ENCODE measurements at places on chromosomes 7 and 10.
A peak's percentile ranks its signal among the peaks of the same experiment; 100 is the strongest.

DNA sequence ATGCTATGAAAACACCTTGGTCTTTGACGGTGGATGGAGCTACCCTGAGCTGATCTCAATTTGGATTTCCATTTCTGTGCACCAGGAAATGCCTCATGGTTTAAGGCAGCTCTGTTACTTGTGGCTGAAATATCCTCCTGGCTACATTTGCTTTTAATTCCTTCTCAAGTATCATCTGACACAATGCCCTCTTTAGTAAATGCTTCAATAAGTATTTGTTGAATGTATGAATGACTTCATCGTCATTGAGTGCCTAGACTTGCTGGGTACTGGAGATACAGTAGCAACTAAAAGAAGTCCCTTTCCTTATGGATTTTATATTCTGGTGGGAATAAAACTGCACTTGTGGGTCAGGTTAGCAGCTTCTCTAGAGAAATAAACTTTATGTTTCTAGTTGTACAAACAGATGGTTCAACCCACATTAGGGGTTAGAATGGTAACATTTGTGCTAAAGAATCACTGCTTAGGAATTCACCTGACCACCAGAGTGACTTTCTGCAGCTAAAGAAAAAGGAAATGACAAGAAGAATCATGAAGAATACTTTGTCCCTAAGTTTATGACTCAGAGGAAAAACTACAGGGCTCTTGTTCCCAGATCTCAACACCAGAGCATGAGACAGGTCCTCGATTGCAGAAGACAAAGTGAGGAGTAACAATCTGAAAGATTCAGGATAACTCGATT, 21.8 kb upstream of the SMNDC1 start:
- DNase-seq = no peak

GRCh38 chr7:42198974-42199668, 37.9 kb downstream of the GLI3 start:
- DNase-seq = no peak

- DNase-seq = no peak
Measured at GRCh38 chr10:56823849-56824248, 462.8 kb upstream of the ZWINT start.

GRCh38 chr10:15352836-15353235, 18.3 kb downstream of the FAM171A1 start:
- DNase-seq = no peak

- no peak for DNase-seq
Measured at GRCh38 chr10:44935201-44935965, 24.2 kb upstream of the RASSF4 start.

DNA sequence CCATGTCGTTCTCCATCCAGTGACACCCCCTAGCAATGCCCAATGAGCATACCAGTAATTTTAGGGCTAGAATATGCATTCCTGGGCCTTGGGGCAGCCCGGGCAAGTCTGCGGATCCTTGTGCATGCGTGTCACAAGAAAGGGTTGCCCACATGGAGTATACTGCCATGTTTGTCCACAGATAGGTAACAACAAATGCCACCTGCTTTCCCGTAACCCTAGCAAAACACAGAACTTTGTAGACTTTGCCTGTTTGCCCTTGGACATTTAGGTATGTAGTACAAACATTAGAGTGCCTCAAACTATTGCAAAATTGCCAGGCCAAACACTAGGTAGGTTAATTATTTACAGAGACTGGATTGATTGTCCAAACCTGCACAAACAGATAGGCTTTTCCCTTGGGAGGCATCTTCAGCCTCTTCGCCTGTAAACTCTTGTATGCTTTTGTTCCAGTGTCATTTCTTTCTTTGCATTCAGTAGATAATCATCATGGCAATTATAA, 117.0 kb downstream of the ADCY1 start:
- DNase-seq = no peak

DNA sequence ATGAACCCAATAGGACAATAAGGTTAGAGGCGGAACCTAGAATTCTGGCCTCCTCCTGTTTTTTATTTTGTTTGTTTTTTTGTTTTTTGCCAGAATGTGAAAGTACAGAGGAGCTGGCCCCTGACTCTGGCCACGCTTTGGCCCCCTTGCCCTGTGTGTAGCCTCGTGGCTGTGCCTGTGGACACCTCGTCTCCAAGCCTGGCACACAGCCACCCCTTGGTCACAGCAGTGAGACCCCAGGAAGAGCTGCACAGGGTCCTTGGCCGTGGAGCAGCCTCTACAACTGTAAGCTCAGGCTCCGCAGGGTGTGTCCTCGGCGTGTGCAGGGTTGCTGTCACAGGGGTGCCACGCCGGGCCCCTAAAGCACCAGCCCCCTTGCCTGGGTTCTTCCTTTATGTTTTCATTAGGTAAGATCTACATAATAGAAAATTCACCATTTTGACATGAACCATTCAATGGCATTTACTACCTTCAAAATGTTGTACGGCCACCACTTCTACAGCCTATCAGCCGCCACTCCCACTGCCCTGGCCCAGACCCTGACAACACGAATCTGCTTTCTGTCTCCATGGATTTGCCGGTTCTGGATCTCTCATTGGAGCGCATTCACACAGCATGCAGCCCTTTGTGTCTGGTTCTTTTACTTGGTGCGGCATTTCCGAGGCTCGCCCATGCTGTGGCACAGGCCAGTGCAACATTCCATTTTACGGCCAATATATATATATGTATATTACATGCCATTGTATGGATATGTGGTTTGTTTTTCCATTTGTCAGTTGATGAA, 51.0 kb downstream of the AMZ1 start:
- no peak for DNase-seq

- no peak for DNase-seq
Measured at GRCh38 chr7:46835556-46835955, 746.4 kb downstream of the TNS3 start.

DNA sequence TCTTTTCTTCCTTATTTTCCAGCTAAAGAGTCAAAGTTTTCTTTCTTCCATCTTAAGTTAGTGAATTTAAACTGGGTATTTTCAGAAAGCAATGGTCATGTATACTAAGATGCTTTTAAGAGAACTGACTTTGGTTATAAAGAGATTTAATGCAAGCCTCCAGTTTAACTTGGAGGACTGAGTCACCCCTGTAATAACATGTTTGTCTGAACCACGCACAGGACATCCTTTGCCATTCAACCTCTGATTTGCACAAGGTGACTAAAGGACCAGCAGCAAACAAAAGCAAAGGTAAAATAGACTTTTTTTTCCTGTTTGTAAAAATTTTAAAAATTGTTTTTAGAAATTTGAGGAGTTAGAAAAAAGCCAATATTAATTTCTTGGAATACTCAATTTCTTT, 2.9 kb downstream of the HYAL4 start:
- DNase-seq = no peak

- DNase-seq = no peak
Measured at GRCh38 chr7:124208642-124209041, 175.8 kb upstream of the TMEM229A start.

GRCh38 chr10:114839901-114840300, 18.3 kb downstream of the FHIP2A start:
- no peak for DNase-seq

DNA sequence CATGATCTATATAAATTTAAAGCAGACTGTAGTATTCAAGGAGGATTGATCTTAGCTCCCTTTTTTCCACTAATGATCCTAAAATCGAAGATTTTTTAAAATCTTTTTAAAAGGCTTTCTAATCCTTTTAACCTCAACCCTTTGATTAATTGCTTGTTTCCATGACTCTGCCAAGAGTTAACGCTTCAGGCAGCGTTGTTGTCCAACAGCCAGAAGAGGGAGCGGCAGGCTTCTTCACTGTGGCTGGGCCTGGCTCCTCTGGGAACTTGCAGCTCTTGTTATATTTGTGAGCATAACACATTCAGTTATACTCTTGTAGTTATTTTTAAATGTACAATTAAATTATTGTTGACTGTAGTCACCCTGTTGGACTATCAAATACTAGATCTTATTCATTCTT, 26.3 kb downstream of the CRCP start:
- no peak for DNase-seq

DNA sequence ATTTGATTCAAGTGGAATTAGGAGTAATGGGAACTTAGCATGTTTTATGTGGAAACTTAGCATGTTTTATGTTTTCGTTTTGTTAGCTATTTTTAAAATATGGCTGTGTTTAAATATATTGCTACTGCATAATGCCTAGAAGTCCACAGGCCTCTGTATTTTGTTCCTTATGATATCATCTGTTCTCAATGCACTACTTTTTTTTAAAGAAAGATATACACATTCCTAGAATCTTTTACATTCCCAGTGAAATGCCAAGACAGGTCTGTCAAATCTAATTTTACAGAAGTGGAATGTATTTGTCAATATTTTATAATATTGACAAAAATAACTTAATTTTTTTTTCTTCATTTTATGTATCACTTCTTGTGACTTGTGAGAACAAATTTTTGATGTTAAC, 51.6 kb downstream of the ST7 start:
- DNase-seq = no peak

- DNase-seq = no peak
Measured at GRCh38 chr10:1522237-1522636, 215.1 kb downstream of the ADARB2 start.

GRCh38 chr7:150378853-150379440, at the start of gene ZNF775:
TSS of gene ZNF775 (plus strand) at chr7:150379330. CDS start at chr7:150388471, 9,141 bp downstream.
- DNase-seq = peak; percentile 94

DNA sequence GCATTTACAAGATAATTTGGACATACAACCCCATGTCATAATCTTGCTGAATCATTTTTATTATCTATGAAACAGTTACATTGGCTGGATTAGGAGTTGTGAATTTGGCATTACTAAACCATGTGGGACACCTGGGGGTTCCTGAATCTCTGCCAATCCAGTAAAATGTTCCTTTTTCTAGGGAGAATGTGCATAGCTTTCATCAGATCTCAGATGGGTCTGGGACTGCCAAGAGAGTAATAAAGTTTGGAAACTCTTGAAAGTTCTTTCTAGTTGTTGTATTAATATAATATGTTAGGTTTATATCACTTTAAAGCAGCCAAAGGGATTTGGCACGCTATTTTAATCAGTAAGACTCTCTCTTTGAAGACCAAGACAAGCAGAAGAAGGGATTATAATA, 62.7 kb downstream of the SEMA3E start:
- DNase-seq = no peak

- DNase-seq = no peak
Measured at GRCh38 chr7:121397822-121398221, 1.7 kb upstream of the FAM3C start.

DNA sequence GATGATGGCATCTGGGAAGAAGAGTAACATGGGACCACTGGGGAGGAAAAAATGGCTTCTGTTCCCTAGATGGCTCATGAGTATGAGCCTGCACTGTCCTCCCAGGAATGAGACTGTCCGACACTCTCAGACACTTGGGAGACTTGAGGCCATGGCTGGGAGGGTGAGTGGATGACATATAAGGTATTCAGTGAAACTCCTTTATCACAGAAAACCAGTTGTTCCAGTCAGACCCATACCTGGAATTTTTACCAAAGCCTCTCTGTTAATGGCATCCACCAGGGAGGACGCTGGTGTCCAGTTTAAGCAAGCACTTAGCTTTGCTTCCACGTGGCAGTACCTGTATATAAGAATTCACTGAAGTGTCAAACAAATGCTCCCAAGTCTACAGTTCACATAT, 116.7 kb upstream of the C10orf90 start:
- DNase-seq = no peak

- DNase-seq = no peak
Measured at GRCh38 chr10:116185199-116185867, 87.7 kb downstream of the GFRA1 start.

GRCh38 chr7:92834507-92835260, 1.7 kb downstream of the CDK6 start:
- peak; percentile 84 for DNase-seq

- no peak for DNase-seq
Measured at GRCh38 chr10:60762554-60762953, 15.7 kb upstream of the CDK1 start.

GRCh38 chr10:67049988-67050387, 124.2 kb downstream of the LRRTM3 start:
- no peak for DNase-seq
